ENCODE measurements at places on chromosomes 3 and 15.

GRCh38 chr15:40322531-40323238 is 807 bp upstream of the INAFM2 start:
- no peak for DNase-seq

DNA sequence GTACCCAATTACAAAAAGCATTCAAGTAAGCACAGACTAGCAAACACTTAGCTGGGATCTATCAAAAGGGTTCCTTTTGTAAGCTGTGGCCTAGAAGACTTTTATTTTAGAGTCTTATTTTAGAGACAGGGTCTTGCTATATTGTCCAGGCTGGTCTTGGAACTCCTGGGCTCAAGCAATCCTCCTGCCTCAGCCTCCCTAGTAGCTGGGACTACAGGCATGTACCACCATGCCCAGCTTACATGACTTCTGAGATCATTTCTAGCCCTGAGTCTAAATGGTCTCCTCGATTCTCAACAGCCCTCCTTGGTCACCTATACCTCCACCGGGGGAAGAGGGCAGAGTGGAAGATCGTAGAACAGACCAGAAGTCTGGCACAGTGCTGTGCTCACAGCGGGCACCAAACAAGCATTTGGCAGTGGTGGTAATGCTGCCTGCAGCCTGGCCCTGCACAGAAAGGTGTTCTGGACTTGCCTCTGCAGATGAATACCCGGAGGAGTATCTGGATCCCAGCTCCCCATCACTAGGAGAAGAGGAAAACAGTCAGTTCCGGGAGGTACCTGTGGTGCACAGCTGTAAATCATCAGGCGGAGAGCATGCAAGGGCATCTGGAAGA is 2.4 kb downstream of the FAM219B start:
- no peak for DNase-seq

- no peak for DNase-seq
Measured at GRCh38 chr3:11002371-11002807, 9.8 kb downstream of the SLC6A1 start.

DNA sequence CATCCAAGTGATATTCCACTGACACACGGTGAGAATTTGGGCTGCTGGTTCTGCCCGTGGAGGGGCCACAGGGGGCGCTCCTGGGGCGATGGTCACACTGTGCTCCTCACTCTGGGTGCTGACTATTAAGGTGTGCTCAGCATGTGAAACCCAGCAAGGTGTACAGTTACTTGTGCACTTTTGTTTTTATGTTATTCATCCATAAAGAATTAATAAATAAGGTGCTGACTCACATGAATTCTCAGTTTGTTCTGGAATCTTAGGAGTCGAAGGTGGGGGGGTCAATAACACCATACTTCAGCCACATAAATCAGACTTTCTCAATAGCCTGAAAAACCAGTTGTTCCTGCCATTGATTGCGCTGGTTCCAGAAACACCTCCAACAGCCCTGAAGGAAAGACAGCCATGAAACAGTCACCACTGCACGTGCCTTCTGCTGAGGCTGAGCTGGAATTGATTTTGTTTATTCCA is 53.5 kb upstream of the SPATA12 start:
- DNase-seq = peak; percentile 12

DNA sequence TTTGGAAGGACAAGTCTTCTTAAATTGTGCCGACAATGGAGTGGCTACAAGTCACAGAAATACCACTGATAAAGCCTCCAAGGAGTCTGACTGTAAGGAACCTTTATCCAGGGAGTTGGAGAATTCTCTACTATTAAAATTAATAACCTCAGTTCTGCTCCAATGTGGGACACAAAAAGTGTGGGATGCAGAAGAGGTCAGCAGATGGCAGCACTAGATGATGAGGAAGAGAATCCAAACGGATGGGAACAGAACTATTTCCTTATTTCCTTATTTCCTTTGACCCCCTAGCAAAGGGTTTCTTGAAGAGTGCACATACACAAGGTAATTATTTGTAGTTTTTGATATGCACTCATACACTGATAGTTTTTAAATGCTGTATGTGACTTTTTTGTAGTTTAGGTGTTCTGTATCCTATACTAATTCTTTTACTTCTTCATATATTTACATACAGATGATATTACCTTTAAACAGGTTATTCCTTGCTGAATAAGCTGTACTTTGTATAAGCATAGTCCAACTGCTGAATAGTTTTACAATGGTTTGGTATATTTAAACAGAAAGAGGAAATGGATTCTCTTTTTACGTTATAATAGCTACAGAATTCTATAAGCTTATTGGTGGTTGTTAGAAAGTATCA is 25.6 kb upstream of the NLGN1 start:
- no peak for DNase-seq

DNA sequence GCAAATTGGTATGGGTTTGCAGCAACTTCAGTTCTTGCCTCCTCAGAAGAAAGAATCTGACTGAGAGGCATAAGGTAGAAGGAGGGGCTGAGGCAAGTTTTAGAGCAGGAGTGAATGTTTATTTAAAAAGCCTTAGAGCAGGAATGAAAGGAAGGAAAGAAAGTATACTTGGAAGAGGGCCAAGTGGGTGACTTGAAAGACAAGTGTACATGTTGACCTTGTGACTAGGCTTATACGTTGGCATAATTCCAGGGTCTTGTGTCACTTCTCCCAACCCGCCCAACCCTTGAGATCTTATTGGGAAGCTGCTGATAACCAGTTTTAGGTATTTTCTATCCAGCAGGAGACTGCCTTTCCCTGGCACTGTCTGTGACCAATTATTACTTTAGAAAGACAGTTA is 436.9 kb upstream of the ZNF717 start:
- DNase-seq = no peak

DNA sequence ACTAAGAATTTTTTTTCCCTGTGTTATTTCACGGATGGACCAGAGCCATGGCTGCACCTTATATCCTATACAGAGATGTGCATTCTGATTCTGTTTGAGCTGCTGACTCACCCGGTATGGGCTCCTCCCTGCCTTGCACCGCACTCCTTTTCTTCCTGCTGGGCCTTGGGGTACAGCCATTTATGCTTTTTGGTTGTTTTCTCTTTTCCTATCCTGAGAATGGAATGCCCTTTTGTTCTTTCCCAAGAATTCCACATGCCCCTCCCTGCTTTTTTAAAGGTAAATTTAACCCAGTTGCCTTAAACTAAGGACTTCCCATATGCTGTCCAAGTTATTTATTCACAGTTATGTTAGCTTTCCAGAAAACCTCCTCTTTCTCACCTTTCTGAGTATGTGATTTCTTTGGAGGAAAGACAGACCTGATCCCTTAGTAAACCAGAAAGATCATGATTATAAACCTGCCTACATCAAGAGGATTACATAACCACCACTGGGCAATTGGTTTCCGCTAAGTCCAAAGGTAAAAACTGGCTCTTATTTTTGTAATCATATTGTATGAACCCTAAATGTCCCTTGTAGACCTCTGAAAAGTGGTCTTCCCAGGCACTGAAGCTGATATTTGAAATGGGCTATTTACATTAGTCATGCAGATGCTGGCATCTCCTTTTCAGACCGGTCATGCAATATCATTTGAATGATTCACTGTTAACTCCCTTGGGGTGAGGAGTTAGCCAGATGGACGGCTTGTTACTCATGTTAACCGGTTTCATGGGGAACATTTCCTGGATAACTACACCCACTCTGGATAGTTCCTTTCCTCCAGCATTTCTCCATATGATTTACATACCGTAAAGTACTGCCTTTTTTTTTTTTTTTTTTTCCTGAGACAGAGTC is 45.5 kb downstream of the TMOD3 start:
- no peak for DNase-seq
